ENCODE measurements at places on chromosomes 2 and 18.

GRCh38 chr2:29164091-29164846 is 49.1 kb downstream of the CLIP4 start:
- DNase-seq, result no peak

- DNase-seq, result no peak
Observed at GRCh38 chr18:47180765-47181164, 4.6 kb upstream of the IER3IP1 start.

DNA sequence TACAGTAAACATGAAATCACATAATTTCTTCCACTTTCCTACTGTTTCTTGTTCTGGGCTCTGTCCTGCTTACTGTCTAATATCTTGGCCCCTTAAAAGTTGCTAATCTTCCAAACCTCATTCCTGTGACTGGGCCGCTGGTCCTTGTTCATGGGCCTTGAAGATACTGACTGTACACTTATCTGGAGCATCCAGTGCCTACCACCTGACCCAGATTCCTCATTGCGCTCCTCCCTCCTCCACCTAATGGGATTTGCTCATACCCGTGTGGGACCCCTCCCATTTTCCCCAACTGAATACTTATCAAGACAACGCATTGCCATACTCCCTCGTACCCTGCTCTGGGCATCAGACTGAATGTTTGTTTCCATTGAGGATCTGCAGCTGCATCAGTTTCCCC is 6.1 kb upstream of the IL37 start:
- DNase-seq, result no peak

- DNase-seq, result no peak
Observed at GRCh38 chr2:12205086-12205485, 458.7 kb downstream of the LPIN1 start.

DNA sequence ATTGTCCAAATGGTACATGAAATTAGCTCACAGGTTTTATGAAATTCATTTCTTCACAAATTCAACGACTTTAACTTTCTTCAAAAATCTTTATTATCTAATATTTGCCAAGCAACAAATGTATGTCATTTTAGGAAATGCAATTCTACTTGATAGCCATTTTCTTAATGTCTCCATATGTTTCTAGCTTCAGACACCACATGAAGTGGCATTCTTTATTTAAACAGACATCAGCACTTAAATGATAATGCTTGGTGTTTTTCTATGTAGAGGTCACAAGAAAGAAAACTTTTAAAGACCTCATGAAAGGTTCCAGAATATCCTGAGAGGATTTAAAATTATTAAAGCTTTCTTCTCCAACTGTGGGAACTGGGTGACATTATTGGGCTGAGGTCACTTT is 44.2 kb upstream of the XIRP2 start:
- no peak for DNase-seq

GRCh38 chr2:44941551-44942234 is at the start of gene SIX3:
SIX3 (plus strand) TSS chr2:44941702; CDS start chr2:44942105, 403 bp downstream.
- DNase-seq, result peak; percentile 47

- no peak for DNase-seq
Observed at GRCh38 chr2:9331704-9332103, 91.6 kb downstream of the ITGB1BP1 start.

DNA sequence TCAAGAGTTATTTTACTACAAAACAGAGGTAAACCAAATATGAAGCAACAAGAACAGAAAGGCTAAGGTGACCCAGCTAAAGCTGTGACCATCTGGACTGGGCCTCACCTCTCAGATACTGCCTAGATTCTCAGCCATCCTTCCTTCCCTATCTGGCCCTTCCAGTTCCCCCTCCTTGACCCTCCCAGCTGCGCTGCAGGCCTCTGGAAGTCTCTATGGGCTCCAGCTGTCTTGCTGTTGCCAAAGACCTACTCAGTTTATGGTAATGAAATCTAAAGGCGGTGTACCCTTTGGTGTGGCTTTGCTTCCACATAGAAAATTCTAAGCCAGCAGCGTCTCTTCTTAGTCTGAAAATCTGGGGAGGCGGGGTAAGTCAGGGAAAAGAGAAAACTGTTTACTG is 55.7 kb downstream of the ARHGEF33 start:
- no peak for DNase-seq

GRCh38 chr2:25672494-25673299 is 680 bp downstream of the DTNB start:
- peak; percentile 60 for DNase-seq

- no peak for DNase-seq
Observed at GRCh38 chr2:1887915-1888314, 143.6 kb upstream of the PXDN start.

DNA sequence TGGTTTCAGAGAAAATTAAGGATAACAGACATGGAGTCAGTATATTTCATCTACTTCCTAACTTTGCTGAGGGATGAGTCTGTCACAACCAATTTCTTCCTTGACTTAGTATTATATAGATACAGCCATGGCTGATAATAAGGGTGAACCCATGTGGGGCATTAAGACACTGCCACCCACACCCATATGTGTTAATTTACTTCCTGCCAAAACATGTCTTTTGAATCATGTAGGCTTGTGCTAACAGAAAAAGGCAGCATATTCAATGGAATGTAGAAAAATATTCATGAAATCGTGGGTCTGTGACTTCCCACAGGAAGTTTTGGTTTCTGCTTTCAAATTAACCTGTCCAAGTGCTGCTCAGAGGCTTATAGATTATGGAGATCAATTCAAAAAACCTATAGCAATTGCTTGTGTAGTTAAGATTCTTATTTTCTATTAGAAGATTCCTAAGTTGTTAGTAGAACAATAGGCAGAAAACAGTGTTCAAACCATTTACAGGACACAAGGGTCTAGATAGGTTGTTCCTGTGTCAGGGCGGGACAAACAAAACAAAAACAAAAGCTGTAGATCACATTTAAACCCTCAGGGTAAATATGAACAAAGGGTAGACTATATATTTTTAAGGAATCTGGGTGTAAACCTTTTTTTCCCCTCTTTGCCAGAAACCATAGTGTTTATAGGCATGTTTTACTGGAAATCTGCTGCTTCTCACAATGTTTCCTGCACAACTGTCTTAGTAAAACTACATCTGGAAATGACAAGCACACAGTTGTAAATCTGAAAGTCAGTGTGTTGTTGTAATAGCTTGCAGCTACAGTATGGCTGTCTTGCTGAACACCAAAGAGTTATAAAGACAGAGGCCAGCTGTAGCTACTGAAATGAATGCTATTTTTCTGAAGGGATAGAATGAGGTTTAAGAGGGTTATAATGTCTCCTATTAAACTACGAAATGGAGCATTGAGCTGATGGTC is 691.2 kb downstream of the EPHA4 start:
- DNase-seq, result no peak

GRCh38 chr2:45653122-45653913 is 1.8 kb downstream of the PRKCE start:
- no peak for DNase-seq
